ENCODE measurements at places on chromosomes 11 and 22.

- H3K27me3 ChIP-seq, result peaks cover 5% of the 10 kb centered on the region
- DNase-seq, result no peak
- peaks cover 7% of the 10 kb centered on the region for H3K4me1 ChIP-seq
- no peak overlapping the region for H3K4me3 ChIP-seq
- H3K27ac ChIP-seq, result no peak overlapping the region
- H3K36me3 ChIP-seq, result no peaks in the 10 kb centered on the region
These were observed 21.4 kb downstream of the SCUBE2 start for GRCh38 chr11:9069862-9070470.

- H3K27ac ChIP-seq, result no peak overlapping the region
- H3K4me1 ChIP-seq, result peaks cover 32% of the 10 kb centered on the region
- peak overlapping the region; percentile 44 for H3K4me3 ChIP-seq
- no peaks in the 10 kb centered on the region for H3K27me3 ChIP-seq
These were observed 125.5 kb upstream of the PARVA start for GRCh38 chr11:12251666-12252560.

DNA sequence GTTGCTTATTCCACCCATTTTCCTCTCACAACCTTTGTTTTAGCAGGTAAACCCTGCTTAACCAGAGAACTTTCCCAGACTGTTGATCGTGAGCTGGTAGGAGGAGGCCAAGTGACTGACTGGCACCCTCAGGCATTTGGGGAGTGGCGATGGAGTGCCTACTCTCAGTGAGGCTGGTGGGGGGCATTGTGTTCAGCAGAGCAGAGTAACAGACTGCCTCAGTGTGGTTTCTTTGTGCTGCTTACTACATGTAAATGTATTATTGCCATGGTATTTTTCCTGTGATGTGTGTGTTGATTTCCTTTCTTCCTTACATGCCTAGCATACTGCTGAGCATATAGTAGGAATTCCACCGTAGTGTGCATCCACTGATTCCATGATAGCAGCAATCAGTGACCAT is 2.6 kb downstream of the MARK2 start:
- DNase-seq, result peak; percentile 86
- H3K27ac ChIP-seq, result peak overlapping the region; percentile 46
- H3K27me3 ChIP-seq, result no peaks in the 10 kb centered on the region
- peaks cover 5% of the 10 kb centered on the region for H3K4me1 ChIP-seq
- H3K36me3 ChIP-seq, result peaks cover 23% of the 10 kb centered on the region
- H3K4me3 ChIP-seq, result peak overlapping the region; percentile 85

DNA sequence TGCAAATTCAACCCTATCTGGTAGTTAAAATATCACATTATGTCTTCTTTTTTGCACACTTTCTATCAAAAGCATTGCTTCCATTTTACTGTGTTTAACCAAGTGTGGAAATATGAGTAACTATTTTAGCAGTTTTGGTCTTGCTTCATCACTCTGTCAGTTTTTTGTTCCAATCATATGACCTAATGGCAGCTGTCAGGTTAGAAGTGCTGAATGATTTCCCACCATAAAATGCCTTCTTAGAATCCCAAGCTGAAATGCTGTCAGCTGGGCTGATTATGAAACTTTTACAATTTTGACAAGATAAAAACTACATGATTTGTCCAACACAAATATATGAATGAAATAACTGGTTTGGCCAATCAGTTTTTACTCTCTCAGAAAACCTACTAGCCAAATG is 1654.6 kb upstream of the RAG2 start:
- H3K4me1 ChIP-seq, result no peaks in the 10 kb centered on the region
- no peaks in the 10 kb centered on the region for H3K27me3 ChIP-seq
- no peak overlapping the region for H3K4me3 ChIP-seq

DNA sequence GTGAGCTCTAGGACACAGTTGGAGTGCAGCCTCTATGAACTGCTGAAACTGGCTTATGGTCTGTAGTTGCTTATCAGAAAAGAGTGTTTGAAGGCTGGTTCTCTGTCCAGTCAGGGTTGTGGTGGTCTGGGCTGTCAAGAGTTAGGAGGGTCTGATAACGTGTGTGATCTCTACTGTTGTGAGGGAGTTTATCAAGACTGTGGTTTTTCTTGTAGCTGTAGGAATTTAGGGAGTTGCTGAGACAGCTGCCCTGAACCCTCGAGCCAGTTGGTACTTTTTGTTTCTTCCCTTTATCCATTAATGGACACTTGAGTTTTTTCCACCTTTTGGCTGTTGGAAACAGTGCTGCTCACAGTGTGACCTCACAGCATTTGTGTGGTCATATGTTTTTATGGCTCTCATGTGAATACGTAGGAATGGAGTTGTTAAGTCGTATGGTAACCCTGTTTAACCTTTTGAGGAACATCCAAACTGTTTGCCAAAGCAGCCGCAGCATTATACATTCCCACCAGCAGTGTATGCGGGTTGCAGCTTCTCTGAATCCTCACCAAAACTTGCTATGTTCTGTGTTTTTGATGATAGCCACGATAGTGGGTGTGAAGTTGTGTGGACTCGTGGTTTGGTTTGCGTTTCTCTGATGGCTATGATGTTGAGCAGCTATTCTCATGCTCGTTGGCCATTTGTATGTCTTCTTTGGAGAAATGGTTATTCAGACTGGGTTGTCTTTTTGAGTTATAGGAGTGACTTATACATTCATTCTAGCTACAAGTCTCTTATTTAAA is 20.9 kb upstream of the DGCR8 start:
- DNase-seq, result no peak
- H3K4me3 ChIP-seq, result no peak overlapping the region
- no peaks in the 10 kb centered on the region for H3K36me3 ChIP-seq
- H3K27ac ChIP-seq, result no peak overlapping the region
- no peaks in the 10 kb centered on the region for H3K4me1 ChIP-seq

- H3K36me3 ChIP-seq, result no peaks in the 10 kb centered on the region
- H3K27me3 ChIP-seq, result no peaks in the 10 kb centered on the region
- DNase-seq, result no peak
- H3K4me1 ChIP-seq, result no peaks in the 10 kb centered on the region
These were observed 963.4 kb upstream of the CCDC90B start for GRCh38 chr11:84249344-84250135.
